ENCODE measurements at places on chromosomes 16 and 17.

- no peak for DNase-seq
Measured at GRCh38 chr17:39867880-39868553, at the start of gene ZPBP2. TSS of gene ZPBP2 (plus strand) at chr17:39868202. CDS start at chr17:39868355, 153 bp downstream.

- no peak for DNase-seq
Measured at GRCh38 chr16:83464991-83465390, 342.8 kb upstream of the HSBP1 start.

DNA sequence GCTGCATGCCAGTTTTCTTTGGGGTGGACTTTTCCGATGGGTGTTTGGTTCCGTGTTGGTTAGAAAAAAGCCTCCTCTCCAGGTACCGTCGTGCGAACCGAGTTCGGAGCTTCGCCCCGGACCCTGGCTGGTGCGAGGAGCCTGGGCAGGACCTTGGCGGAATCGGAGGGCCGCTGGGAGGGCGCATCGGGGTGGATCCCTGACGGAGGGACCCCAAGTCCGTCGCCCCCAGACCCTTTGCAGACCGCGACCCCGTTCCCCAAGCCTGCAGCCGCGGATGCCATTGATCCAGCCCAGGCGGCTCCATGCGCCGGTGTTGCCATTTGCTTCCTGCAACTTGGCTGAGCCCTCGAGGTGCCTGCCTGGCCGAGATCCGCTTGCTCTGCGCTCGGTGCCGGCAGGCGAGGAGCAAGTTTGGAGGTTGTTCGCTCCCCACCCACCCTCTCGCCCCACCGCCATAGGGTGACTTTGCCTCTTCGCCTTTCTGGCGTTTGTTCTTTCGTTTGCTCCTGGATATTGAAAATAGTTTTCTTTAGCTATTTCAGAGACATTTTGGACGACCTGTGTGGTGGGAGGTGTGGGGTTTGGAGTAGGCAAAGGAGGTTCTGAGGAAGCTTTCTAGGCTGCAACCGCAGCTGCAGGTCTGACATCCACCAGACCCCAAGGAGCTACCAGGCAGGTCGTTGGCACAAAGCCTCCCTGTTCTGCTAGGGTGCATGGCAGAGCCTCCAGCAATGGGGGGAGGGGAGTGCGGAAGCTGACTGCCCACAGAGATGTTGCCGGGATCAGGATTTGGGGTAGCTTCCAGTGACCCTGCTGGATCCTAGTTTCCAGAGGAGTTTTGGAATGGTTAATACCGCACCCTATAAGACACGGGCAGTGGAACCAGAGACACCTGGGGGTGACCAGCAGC lies 58.2 kb downstream of the RAP1GAP2 start:
- no peak for DNase-seq

- DNase-seq = no peak
Measured at GRCh38 chr17:76873856-76874255, 5.7 kb downstream of the MGAT5B start.

GRCh38 chr17:41723801-41724475 lies 10.5 kb downstream of the HAP1 start:
- no peak for DNase-seq

- DNase-seq = peak; percentile 81
Measured at GRCh38 chr16:82633964-82634600, 7.3 kb downstream of the CDH13 start.

- DNase-seq = no peak
Measured at GRCh38 chr17:17472333-17472920, 4.4 kb upstream of the MED9 start.

- DNase-seq = no peak
Measured at GRCh38 chr17:60947543-60947942, 269.9 kb downstream of the BCAS3 start.

DNA sequence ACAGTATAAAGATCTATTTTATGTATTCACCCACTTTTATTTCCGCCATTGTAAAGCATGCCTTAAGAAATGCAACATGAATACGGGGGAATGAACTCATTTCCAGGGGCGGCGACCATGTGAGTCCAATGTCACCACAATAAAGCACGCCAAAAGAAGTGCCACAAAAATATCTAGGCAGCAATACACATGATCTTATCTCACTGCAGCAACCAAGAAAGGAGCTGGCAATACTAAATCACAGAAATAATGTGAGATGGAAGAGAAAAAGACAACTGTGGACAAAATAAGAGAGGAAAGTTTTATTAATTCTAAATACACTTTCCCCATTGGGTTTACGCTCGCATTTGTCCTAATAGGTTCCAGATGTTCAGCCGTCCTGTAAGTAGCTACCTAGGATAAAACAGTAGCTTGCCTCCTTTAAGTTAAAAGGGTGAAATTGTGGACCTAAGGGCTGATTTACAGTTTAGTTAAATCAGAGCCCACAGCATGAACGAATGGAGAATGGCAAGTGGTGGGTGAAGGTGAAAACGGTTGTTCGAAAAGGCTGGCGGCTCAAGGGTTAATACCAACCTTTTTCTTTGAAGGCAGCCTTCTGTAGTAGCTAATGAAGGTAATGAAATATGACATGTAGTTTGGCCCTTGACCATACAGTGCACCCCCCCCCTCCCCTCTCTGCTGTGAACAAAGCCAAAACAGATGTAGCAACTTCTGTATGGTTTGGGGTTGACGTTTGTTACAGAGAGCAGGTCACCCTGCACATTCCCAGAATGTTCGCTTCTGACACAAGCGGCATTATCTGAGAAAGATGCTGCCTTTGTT lies 504.2 kb upstream of the PSMD7 start:
- DNase-seq = no peak
